ENCODE measurements at places on chromosomes 5 and 9.
A peak's percentile ranks its signal among the peaks of the same experiment; 100 is the strongest.

- DNase-seq = no peak
These were observed 8.0 kb upstream of the DAB2IP start for GRCh38 chr9:121643473-121643872.

DNA sequence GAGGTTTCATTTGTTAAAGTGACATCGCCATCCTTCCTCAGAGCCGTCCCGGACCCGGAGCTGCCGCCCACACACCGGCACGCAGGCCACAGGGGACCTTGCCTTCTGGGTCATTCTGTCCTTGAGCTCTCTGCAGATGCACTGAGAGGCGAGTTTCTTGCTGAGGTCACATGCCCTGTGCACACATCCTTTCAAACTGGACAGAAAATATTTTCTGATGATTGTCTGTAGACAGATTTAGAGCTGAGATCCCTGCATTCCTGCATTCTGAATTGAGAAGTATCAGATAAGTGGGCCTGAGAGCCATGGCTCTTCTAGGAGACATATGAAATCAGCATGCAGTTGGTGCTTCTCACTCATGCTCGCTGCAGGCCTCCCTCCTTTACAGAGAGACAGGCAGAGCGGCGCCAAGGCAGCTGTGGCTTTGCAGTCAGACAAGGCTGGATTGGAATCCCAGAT lies 25.4 kb downstream of the BOD1 start:
- no peak for DNase-seq

- no peak for DNase-seq
These were observed 82.6 kb upstream of the PHYKPL start for GRCh38 chr5:178314961-178315820.

GRCh38 chr9:86135371-86135770 lies 36.0 kb upstream of the GOLM1 start:
- no peak for DNase-seq

GRCh38 chr9:127518091-127518856 lies 67.0 kb downstream of the LRSAM1 start:
- DNase-seq = no peak

- DNase-seq = no peak
These were observed 480.3 kb upstream of the SEMA6A start for GRCh38 chr5:117054911-117055310.

DNA sequence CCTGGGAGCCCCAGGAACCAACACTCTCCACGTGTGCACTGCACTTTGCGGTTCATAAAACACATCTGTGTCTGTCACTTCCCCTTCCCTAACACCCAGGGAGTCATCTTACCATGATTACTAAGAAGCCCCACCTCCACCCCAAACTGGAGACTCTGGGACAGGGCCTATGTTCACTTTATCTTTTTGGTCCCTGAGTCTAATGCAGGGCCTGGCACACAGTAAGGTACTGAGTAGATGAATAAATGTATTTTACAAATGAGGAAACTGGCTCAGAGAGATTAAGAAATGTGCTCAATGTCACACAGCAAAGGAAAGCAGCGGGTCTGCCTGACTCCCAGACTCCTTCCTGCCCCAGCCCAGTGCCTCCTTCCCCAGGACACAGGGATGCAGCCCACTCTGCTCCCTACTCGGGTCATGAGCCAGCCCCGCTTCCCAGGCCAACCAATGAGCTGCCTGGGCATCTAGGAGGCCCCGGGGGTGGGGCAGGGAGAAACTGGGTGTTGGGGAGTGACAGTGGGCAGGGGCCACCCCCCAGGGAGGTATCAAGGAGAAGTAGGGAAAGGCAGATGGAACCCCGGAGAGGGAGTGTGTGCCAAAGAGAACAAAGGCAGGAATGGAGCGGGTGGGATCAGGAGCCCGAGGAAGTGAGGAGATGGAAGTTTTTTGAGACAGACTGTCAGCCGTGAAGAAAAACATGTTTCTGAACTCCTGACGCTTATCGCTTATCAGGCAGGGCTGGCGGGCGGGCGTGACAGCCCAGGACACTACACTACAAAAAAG lies 30.5 kb downstream of the SHB start:
- DNase-seq = no peak

DNA sequence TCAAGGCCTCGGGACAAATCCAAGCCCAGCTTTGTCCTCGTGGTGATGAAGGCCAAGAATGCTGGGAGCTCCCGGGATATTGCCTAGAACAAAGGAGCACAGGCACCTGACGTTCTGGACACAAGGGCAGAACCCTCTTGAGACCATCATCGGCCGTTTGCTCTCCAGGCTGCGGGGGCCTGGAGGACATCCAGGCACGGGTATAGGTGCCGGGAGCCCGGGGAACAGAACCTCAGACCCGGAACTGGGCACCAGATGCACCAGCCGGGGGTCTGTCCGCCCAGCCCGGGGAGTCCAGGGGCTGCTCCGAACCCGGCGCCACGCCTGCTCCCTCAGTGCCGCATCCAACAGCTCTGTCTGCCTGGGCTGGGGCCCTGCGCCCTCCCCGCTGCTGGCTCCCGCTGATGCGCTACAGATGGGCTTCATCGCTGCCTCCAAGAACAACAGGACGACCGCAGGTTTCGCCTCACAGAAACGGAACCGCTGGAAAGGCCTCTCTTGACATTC lies 88.0 kb downstream of the ADAMTS2 start:
- DNase-seq = no peak

GRCh38 chr9:16715404-16715803 lies 155.1 kb downstream of the BNC2 start:
- DNase-seq = no peak

- no peak for DNase-seq
These were observed 4.1 kb downstream of the AIF1L start for GRCh38 chr9:131100445-131100844.

DNA sequence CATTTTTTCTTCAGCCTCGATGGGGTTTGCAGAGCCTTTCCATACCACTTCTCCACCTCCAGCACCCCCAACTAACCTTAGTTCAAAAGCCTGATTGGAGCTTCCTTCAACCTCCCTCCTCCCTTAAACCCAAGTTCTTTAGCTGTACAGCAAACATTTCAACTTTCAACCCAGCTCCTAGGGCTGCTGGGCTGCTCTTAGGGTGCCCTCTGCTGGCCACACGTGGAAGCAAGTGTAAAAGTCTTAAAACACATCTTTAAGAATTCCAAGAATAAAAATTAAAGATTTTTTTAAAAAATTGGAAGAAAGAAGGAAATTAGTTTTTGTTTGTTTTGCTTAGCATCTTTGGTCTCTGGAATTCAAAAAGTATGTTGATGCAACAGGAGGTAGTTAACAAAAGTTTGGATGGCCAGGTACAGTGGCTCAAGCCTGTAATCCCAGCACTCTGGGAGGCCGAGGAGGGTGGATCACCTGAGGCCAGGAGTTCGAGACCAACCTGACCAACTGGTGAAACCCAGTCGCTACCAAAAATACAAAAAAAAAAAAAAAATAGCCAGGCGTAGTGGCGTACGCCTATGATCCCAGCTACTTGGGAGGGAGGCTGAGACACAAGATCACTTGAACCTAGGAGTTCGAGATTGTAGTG lies 15.5 kb upstream of the HSD17B3 start:
- peak; percentile 17 for DNase-seq

GRCh38 chr5:134146651-134147518 lies 29.9 kb downstream of the SKP1 start:
- DNase-seq = no peak

DNA sequence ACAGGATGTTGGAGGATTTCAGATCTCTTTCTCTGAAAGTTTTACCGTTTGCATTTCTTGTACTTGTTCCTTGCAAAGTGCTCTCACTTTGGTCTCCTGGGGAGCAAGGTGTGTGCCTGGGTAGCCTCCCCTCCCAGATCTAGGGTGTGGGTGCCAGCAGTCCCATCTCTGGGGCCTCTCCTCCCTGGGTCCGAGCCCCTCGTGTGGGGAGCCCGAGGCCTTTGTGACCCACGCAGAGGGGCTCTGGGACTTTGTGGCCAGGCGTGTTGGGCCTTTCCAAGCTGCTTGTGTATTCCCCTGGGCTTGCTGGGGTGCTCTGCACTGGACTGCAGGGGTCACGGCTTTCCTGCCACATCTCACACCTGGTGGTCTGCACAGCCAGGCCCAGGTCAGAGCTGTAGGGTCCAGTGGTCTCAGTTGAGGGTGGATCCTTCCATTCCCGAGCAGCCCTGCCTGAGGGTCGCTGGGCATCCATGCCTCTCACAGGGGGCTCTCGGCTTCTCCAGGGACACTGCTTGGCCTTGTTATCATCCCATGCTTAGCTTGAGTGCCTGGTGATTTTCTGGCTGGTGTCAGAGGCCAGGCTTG lies 96.3 kb downstream of the CACNA1B start:
- DNase-seq = no peak

DNA sequence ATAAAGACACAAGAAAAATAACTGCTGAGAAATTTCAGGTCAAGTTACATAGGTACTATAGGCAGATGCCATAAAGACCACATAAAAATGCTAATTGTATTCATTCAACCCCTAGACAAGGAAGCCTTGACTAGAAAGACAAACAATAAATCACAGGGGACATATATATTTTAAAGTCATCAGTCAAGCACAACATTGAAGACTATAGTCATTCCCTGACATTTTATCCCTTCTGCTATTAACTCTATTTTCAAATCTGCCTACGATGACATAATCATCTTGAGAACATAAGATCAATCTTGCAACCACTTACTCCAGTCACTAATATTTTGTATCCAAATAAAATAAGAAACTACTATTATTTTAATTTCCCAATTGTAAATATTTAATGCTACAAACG lies 38.3 kb downstream of the FAM13B start:
- no peak for DNase-seq

Measured in stimulated activated CD8-positive, alpha-beta memory T cell treated with anti-CD3 and anti-CD28 coated beads, Interleukin-2, amount 100 ng/mL, for 1 hour (primary cell).